ENCODE measurements at places on chromosomes 3 and 15. TPM values are rescaled to one million over a fixed set of nuclear protein-coding genes. Genes with fewer than 3 reads are reported as not detected.

DNA sequence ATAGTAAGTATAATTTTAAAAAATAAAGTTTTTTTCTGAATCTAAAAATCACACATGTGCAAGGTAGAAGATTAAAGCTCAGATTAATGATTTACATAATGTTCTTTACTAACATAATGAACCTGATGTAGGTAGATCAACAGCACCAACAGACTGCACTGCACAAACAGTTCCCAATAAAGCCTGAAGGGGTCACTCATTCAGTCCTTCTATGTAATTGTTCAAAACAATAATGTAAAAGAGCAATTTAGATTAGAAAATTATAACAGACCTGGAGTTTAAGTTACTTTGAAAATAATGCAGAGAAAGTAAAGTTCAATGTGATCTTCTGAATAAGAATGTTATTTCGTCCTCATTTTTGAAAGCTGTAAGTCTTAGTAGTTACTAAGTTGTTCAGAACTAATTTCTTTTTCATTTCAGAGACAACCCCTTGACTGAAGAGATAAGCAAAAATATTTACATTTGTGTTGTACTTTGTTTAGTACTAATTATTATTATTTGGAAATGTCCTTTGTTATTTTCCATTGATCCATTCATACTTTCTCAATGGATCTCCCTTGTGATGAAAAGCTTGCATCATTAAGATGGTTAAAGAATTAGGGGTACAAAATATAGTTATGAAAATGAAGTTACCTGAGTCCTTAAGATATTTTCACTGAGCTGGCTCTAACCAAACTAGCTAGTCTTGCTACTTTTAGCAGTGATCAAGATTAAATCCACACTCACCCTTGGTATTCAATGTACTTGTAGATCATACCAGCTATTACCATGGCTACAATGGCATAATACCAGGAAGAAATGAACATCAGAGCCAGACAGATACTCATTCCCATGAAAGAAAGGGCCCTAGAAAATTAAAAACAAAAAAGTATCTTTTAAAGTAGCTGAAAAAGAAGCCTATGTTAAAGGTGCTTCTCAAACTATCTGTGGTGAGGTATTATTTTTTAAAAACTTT, 16.8 kb downstream of the EMC4 start:
- peak; percentile 68 for DNase-seq

- peak; percentile 77 for DNase-seq
Observed at GRCh38 chr3:61847784-61848462, 286.6 kb downstream of the PTPRG start.

- no peak for DNase-seq
Observed at GRCh38 chr3:102484363-102484762, 49.5 kb downstream of the ZPLD1 start.

PAK6 gene
- 6.1 TPM for total RNA-seq

ST3GAL6 gene
- 1.4 TPM for total RNA-seq

ALDH1L1 gene
- 2.4 TPM for total RNA-seq

GOLGA8A gene
- 25.8 TPM for total RNA-seq

GRCh38 chr3:134796281-134797056, 1.4 kb downstream of the EPHB1 start:
- no peak for DNase-seq

GRCh38 chr15:69402816-69403215, 11.3 kb upstream of the KIF23 start:
- no peak for DNase-seq

DNA sequence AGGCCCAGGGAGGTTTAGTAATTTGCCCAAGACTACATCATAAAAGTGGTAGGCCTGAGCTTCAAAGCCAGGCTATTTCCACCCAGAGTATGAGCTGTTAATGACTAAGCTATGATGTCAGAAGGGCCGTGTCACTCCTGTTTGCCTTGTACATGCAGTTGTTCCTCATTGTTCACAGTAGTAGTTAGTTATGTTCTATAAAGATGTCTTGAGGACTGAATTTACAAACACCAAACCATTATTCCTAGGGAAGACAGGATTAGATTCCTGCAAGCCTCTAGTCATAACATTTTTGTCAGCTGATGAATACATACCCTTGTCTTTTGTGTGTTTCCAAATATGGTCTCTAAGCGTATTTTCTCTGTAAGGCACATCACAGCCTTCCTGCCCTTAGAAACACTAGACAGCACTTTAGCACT, 20.9 kb upstream of the LARS2 start:
- peak; percentile 35 for DNase-seq

SQOR gene
- total RNA-seq: 313 TPM

DNA sequence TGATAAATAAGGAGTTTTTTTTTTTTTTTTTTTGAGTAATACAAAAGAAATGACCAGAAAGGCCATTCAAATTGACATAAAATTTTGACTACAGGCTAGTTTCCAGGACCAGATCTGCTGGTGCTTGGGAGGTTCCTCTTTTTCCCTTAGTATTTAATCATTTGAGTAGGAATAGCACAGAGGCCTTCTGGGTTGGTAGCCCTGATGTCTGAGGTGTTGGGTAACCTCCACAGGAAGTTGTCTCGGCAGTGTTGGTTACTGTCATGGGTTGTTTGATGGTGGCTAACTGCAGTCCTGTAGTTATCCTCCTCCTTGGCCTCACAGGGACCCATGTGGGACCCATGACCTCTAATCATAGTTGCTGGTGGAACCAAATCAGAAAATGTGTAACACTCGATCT, 91.1 kb downstream of the USP13 start:
- no peak for DNase-seq

DNA sequence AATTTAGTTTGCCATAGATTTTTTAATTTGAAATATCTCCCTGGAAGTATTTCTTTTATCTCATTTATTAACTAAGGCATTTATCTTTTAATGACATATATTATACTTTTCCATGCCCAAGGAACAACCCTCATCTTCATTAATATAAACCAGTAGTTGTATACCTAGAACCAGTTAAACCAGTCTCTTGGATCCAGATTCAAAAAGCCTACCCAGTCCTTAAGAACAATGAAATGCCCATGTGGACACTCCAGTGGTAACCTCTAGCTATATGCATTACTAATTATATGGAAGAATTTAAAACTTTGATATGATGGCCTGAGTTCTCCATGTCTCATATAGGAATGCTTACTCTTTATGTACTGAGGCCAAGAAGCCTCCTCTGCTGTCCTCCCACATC, 4.8 kb downstream of the SIDT1 start:
- no peak for DNase-seq

NR1I2 gene
- 0.20 TPM for total RNA-seq

GRCh38 chr3:114005481-114005880, 50.8 kb downstream of the CCDC191 start:
- DNase-seq: no peak

COL8A1 gene
- 241 TPM for total RNA-seq

CCR3 gene
- not detected for total RNA-seq

DNA sequence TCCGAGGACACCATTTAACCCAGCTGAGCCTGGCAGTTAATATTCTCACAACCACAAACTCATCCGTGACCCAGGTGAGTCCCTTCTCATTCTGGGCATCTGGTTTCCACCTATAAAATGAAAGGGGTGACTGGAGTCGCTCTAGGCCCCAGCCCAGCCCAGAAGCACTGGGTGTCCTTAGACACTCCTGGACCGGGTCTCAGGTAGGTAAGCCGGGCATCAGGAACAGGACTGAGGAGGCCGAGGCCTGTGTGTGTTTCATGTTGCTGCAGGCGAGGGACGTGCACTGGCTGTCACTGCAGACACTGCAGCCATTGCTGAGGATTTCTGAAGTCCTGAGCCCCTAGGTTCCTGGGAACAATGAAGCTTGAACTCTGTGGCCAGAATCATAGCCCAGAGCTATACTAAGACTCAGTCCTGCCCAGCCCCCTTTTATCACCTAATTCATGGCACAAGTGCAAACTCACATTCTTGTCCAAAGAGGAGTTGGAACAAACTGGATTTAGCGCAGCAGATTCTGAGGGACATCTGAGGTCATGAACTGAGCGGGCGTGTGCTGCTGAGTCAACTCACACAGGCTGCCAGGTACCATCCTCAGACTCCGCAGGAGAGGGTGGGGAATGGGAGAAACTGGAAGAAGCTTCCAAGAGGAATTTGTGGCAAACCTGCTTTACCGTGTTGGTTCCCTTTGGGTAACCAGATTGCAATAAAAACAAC, 184.9 kb downstream of the FAM43A start:
- DNase-seq: peak; percentile 71

DNA sequence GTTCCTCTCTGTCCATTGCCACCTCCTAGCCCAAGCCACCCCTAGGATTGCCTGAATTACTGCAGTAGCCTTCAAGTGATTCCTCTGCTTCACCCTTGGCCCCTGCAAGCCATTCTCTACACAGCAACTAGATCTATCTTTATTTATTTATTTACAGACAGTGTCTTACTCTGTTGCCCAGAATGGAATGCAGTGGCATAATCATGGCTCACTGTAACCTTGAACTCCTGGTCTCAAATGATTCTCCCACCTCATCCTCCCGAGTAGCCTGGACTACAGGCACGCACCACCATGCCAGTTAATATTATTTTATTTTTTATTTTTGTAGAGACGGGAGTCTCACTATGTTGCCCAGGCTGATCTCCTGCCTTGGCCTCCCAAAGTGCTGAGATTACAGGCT, 1.9 kb upstream of the JAGN1 start:
- no peak for DNase-seq

DNA sequence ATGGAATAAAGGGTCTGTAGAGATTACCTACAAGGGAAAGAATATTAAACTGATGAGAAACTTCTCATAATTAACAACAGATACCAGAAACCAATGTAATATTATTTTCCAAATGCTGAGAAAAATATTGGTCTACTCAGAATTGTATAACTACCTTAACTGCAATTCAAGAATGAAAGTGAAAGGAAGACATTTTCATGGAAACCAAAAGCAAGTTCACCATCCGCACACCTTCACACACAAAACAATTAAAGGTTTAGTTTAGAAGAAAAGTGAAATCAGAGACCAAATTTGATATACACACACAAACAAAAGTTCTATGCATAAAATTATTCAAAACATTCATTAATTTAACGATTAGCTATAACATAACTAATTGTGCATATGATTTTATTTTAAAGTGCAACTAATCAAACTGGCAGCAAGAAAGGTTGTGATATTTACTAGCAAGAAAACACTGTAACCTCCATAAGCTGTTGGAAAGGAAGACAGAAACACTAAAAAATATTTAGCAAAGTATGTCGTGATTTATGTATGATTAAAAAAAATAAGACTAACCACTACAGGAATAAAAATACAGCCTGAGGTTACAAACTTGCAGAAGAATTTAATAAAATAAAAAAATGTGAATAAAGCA, 395.5 kb downstream of the FGF12 start:
- no peak for DNase-seq

SIDT1 gene
- total RNA-seq: under 0.01 TPM

PLIN1 gene
- not detected for total RNA-seq

- no peak for DNase-seq
Observed at GRCh38 chr3:100402891-100403290, 1.6 kb downstream of the LNP1 start.

GRCh38 chr3:122609798-122610559, 32.5 kb downstream of the PARP15 start:
- DNase-seq: peak; percentile 95

DNA sequence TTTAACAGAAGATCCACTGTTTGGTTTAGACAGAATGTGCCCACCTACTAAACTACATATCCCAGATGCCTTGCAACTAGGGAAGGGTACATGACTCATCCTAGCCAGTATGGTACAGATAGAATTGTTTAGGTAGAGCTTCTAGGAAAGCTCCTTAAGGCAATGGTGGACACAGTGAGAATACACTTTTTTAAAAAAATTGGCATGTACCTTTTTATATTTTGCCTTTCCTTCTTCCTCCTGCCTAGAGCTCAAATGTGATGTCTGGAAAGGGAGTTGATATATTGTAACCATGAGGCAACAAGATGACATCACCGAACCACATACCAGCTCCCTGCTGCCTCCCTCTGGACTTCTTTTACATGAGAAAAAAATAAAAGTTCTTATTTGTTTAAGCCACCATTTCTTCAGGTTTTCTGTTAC, 14.4 kb upstream of the C3orf80 start:
- DNase-seq: peak; percentile 63

DNA sequence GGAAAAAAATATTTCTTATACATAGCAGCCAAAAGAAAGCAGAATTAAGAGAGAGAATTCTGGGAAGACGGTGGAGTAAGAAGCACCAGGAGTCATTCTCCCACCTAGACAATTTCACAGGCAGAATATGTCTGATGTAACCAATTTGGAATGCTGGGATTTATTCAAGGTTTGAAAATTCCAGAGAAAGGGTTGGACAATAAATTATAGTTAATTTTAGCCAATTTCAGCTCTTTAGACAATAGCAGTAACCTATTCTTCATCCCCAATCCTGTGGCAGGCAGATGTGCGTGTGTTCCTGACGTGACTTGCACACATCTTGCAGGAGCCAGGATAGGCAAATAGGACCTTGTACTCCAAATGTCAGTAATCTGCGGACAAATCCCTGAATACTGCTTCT, 541.0 kb upstream of the NAALADL2 start:
- DNase-seq: no peak

DNA sequence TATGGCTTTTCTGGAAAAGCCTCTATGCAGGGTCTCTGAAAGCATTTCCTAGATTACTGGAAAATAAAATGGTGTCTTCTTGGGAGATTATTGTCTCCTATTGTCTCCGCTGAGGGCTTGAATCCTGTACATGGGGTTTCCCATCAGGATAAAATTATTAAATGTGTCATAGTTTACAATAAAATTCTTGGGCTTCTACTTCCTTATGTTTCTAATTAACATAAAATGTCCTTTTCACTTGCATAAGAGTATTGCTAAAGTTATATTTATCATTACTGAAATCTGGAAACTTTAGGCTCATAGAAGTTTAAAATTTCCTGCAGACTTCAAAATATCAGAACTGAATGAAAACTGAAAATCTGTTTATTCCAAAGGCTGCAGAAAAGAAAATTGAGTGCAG, 595.5 kb upstream of the AGTR1 start:
- no peak for DNase-seq

- no peak for DNase-seq
Observed at GRCh38 chr15:36899696-36900095, 200.7 kb downstream of the MEIS2 start.

DNA sequence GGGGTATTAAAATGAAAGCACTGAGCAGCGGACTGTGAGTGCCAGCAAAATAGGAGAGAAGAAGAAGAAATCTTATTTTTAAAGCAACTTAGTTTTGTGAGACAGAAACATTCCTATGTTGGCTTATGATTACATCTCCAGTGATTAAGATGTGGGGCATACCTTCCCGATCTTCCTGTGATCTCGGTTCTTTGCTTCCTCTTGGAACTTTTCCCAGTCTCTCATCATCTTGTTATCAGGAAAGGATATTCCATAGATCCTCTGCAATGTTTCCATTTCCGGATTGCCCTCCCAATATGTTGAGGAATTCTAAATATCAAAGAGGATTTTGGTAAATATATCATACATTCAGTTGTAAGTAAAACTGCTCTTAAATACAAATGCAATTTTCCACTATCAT, 22.2 kb downstream of the TARS3 start:
- no peak for DNase-seq

- no peak for DNase-seq
Observed at GRCh38 chr3:17945799-17946399, 203.5 kb upstream of the TBC1D5 start.

GRCh38 chr15:98986281-98986680, 21.3 kb downstream of the PGPEP1L start:
- DNase-seq: no peak

Data from renal cortical epithelial cell (primary cell).